Immature natural killer cell (primary cell): ENCODE measurements at places on chromosomes 4 and X. TPM values are rescaled to one million over a fixed set of nuclear protein-coding genes. Genes with fewer than 3 reads are reported as not detected.
A peak's percentile ranks its signal among the peaks of the same experiment; 100 is the strongest.

The PNMA3 gene
- not detected for polyA plus RNA-seq

The CTAG1A gene
- not detected for polyA plus RNA-seq

- H3K4me1 ChIP-seq, result peaks cover 67% of the 10 kb centered on the region
- H3K27me3 ChIP-seq, result no peaks in the 10 kb centered on the region
- peak overlapping the region; percentile 64 for H3K4me3 ChIP-seq
- H3K27ac ChIP-seq, result peak overlapping the region; percentile 70
- DNase-seq, result no peak
- H3K36me3 ChIP-seq, result no peaks in the 10 kb centered on the region
Measured at GRCh38 chrX:19867411-19867732, 20.0 kb downstream of the SH3KBP1 start.

DNA sequence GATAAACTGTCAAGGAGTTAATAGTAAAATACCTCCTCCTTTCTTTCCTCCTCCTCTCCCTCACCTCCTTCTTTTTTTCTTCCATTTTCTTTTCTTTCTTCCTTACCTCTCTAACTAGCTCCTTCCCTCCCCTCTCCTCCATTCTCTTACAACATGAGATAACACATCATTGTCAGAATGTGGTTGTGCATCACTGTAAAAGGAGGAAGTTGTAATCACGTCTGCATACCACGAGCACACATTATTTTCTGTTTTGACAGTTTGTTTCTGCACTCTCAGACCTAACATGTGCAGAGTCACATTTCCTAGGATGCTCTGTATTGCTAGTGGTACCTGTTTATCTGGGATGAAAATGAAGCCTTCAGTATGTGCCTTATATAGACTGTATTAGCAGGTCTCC is 9.1 kb downstream of the SLIT2 start:
- H3K27ac ChIP-seq, result no peak overlapping the region
- H3K27me3 ChIP-seq, result peaks cover under 1% of the 10 kb centered on the region
- no peak for DNase-seq
- no peaks in the 10 kb centered on the region for H3K36me3 ChIP-seq
- H3K4me3 ChIP-seq, result no peak overlapping the region

DNA sequence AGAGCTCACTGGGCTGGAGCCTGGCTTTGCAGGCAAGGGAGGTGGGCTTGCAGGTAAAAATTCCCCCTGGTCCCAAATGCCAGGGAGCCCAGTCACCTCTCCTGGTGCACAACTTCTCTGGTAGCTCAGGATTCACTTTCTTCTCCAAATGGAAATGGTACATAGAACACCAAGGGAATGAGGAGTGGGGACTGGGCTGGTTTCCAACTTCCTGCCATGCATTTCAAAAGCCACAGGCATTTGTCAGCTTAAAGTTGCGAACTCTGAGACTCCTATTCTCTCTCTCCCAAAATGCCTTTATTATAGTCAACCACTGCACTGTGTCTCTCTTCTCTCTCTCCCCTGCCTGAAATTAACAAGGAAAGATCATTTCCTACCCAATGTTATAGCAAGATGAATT is 177.3 kb downstream of the GRIA3 start:
- H3K36me3 ChIP-seq, result no peaks in the 10 kb centered on the region
- H3K27ac ChIP-seq, result no peak overlapping the region
- no peak for DNase-seq
- peaks cover 6% of the 10 kb centered on the region for H3K27me3 ChIP-seq
- no peak overlapping the region for H3K4me3 ChIP-seq

DNA sequence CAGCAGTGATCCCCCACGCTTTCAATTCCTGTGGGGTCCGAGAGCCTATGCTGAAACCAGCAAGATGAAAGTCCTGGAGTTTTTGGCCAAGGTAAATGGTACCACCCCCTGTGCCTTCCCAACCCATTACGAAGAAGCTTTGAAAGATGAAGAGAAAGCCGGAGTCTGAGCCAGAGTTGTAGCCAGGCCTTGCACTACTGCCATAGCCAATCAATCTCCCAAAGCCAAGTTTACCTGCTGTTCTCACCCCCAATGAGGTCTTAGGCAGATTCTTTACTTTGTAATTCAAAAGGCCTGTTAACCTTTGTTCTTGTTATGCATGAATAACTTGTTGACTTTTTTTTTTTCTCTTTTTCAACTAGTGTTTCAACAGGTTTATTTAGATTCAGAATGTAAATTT is 4.0 kb downstream of the MAGEB2 start:
- no peaks in the 10 kb centered on the region for H3K27me3 ChIP-seq
- no peaks in the 10 kb centered on the region for H3K4me1 ChIP-seq
- H3K36me3 ChIP-seq, result no peaks in the 10 kb centered on the region
- no peak overlapping the region for H3K27ac ChIP-seq

GRCh38 chrX:78027798-78028197 is 58.4 kb upstream of the PGAM4 start:
- DNase-seq, result no peak
- H3K4me3 ChIP-seq, result no peak overlapping the region
- no peak overlapping the region for H3K27ac ChIP-seq
- peaks cover 1% of the 10 kb centered on the region for H3K27me3 ChIP-seq
- H3K36me3 ChIP-seq, result no peaks in the 10 kb centered on the region
- H3K4me1 ChIP-seq, result peaks cover 4% of the 10 kb centered on the region

- no peak overlapping the region for H3K27ac ChIP-seq
- H3K4me3 ChIP-seq, result no peak overlapping the region
- no peaks in the 10 kb centered on the region for H3K27me3 ChIP-seq
- H3K36me3 ChIP-seq, result peaks cover 73% of the 10 kb centered on the region
- peaks cover 6% of the 10 kb centered on the region for H3K4me1 ChIP-seq
Measured at GRCh38 chr4:184395451-184395917, 78.9 kb downstream of the IRF2 start.

- peaks cover 11% of the 10 kb centered on the region for H3K36me3 ChIP-seq
- H3K4me1 ChIP-seq, result peaks cover 24% of the 10 kb centered on the region
- no peak for DNase-seq
- H3K27ac ChIP-seq, result peak overlapping the region; percentile 97
- H3K27me3 ChIP-seq, result no peaks in the 10 kb centered on the region
- H3K4me3 ChIP-seq, result no peak overlapping the region
Measured at GRCh38 chrX:48530736-48531135, 8.8 kb upstream of the TBC1D25 start.

DNA sequence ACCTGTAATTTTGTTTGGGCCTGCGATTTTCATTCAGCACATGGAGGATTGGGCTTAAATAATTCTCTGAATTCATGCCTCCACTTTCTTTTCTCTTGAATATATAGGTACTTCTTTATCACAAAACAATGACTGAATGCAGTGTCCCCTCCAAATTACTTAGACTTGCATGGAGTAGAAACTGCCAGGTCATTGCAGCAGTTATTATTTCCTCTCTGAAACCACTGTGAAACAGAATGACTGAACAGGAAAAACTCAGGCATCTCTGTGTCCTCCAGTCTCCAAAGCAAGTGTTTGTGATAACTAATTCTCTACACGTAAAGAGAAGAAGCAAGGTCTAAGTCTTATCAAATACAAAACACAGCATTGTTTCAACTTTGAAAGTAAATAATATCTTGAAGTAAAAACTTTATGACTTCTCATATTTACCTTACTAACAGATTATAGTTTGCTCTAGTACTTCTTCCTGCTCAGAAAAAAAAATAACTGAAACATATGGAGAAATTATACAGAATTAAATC is 144.5 kb upstream of the DIAPH2 start:
- DNase-seq, result no peak
- no peaks in the 10 kb centered on the region for H3K27me3 ChIP-seq
- H3K4me1 ChIP-seq, result no peaks in the 10 kb centered on the region
- H3K4me3 ChIP-seq, result no peak overlapping the region
- H3K36me3 ChIP-seq, result no peaks in the 10 kb centered on the region

- H3K27ac ChIP-seq, result no peak overlapping the region
- H3K4me3 ChIP-seq, result no peak overlapping the region
- no peak for DNase-seq
- no peaks in the 10 kb centered on the region for H3K36me3 ChIP-seq
- H3K27me3 ChIP-seq, result no peaks in the 10 kb centered on the region
- H3K4me1 ChIP-seq, result no peaks in the 10 kb centered on the region
Measured at GRCh38 chrX:15072259-15072658, 197.6 kb downstream of the ASB9 start.
